Activated naive CD4-positive, alpha-beta T cell treated with anti-CD3 and anti-CD28 coated beads, Interleukin-2, amount 10 ng/mL, durations not matched to agents 7 days and 5 days (primary cell): ENCODE measurements at places on chromosomes 7 and 10.

DNA sequence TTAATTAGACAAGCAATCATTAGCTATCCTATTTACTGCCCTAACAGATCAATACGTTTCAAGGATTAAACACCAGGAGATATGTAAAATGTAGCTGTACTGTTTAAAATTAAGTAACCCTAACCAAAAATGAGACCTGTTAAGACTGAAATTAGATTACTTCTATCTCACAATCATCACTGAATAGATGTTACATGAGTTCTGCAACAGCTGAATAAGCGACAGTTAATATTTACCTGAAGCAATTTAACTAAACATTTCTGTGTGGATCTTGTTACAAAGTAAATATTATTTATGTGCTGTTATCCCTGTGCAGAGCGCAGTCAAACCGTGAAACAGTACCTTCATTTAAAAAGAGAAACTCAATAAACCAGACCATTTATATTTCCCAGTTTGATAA is 122.5 kb downstream of the RELN start:
- no peak for DNase-seq

DNA sequence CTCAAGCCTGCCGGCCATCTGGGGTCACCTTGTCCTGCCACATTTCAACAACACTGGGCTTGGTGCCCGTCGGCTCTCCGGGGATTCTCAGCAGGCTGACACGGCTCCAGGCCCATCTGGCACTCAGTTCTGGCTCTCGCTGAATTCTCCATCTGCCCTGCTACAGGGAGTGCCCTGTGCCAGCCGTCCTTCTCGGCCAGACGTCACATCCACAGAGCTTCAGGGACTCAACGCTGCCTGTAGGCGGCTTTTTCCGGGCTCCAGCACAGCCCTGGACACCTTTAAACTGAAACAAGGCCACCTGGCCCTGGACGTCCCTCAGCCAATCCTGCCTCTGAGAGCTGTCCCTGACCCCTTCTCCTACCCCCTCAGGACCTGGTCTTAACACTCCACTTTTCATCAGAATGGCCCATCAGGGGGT is 43.0 kb downstream of the TMEM130 start:
- no peak for DNase-seq

- no peak for DNase-seq
Measured at GRCh38 chr10:94607111-94607510, 61.5 kb downstream of the HELLS start.

GRCh38 chr10:30231071-30231652 is 117.9 kb downstream of the MTPAP start:
- DNase-seq, result peak; percentile 32

- DNase-seq, result no peak
Measured at GRCh38 chr7:904847-905246, 28.5 kb downstream of the GET4 start.

DNA sequence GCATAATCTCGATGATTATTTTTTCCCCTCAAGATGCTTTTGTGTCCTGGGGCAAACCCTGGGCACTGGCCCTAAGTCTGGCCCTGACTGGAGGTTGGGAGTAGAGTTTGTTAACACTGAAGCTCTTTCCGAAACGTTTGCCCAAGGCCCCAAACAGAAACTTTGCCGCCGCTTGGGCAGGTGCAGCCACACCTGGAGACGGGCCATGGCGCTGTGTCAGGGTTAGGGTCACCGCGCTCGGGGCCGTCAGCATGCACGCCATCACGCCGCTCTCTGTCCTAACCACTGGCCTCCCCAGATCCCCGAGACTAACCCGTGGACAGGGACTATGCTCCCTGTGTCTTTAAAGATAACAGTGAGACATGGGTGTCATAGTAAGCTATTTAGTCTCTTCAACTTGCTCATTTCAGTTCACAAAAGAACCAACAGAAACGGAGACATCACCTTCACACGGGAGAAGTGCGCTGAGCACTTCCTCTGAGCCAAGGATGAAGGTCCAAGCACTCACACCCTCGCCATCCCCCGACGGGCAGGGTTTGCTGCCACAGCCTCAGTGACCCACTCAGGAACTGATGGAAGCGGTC is 85.3 kb upstream of the DIP2C start:
- no peak for DNase-seq

DNA sequence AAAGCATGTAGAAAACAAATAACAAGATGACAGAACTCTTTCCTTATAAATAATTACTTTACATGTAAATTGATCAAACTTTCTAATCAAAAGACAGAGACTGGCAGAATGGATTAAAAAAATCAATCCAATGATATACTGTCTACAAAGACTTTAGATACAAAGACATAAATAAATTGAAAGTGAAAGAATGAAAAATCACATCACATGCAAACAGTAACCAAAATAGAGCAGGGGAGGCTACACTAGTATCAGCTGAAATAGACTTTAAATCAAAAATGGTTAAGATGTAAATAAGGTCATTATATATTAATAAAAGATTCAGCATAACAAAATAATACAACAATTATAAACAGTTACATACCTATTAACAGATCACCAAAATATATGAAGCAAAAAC is 97.3 kb downstream of the SNX13 start:
- no peak for DNase-seq
